CD4-positive, alpha-beta memory T cell (primary cell): ENCODE measurements at places on chromosomes 11 and 22. TPM values are rescaled to one million over a fixed set of nuclear protein-coding genes. Genes with fewer than 3 reads are reported as not detected.

TMEM191B gene
- total RNA-seq = 3.4 TPM

SWAP70 gene
- total RNA-seq = 4.7 TPM

FGF3 gene
- total RNA-seq = not detected

CD248 gene
- total RNA-seq = not detected

HTR3B gene
- total RNA-seq = not detected

LRRC75B gene
- not detected for total RNA-seq

MAPK8IP1 gene
- total RNA-seq = 0.73 TPM

YPEL1 gene
- total RNA-seq = 9.8 TPM

XKR3 gene
- not detected for total RNA-seq

ADAMTS8 gene
- total RNA-seq = not detected

MAJIN gene
- 0.91 TPM for total RNA-seq

C11orf52 gene
- total RNA-seq = not detected

GSTT2B gene
- not detected for total RNA-seq

C22orf23 gene
- not detected for total RNA-seq

POLDIP3 gene
- 80.6 TPM for total RNA-seq

C11orf87 gene
- not detected for total RNA-seq

OR5J2 gene
- not detected for total RNA-seq

C22orf31 gene
- not detected for total RNA-seq

BIRC3 gene
- total RNA-seq = 198 TPM

SMTNL1 gene
- total RNA-seq = not detected

PDE2A gene
- 1.7 TPM for total RNA-seq

LIF gene
- total RNA-seq = 0.26 TPM

MPZL2 gene
- 2.9 TPM for total RNA-seq

SLCO2B1 gene
- 2.4 TPM for total RNA-seq

PRDM11 gene
- total RNA-seq = 8.5 TPM

CARD18 gene
- not detected for total RNA-seq

EMID1 gene
- total RNA-seq = not detected

NOX4 gene
- not detected for total RNA-seq

SAMM50 gene
- total RNA-seq = 33.3 TPM

TCF20 gene
- total RNA-seq = 88.7 TPM

HBG2 gene
- total RNA-seq = not detected

CYP2D6 gene
- total RNA-seq = 8.8 TPM

TCN2 gene
- 1.2 TPM for total RNA-seq

PLEKHB1 gene
- total RNA-seq = 63.2 TPM

CHRNA10 gene
- total RNA-seq = 4.6 TPM

UPK2 gene
- total RNA-seq = not detected

HORMAD2 gene
- not detected for total RNA-seq

KDM4D gene
- 0.32 TPM for total RNA-seq

SLC16A8 gene
- total RNA-seq = not detected

ACRV1 gene
- not detected for total RNA-seq

NCF4 gene
- 16.6 TPM for total RNA-seq

CCDC188 gene
- not detected for total RNA-seq

JAML gene
- total RNA-seq = 115 TPM

CLTCL1 gene
- total RNA-seq = 0.80 TPM

CCDC34 gene
- 3.3 TPM for total RNA-seq

PATE2 gene
- total RNA-seq = not detected

CASP5 gene
- total RNA-seq = not detected

BATF2 gene
- not detected for total RNA-seq

ADM2 gene
- total RNA-seq = 4.5 TPM

OR51G1 gene
- total RNA-seq = not detected

MIOX gene
- total RNA-seq = not detected

C1QTNF5 gene
- total RNA-seq = not detected

OR8D2 gene
- total RNA-seq = not detected

DYNC2H1 gene
- total RNA-seq = 4.2 TPM

PHLDA2 gene
- 1.1 TPM for total RNA-seq

CCDC89 gene
- total RNA-seq = 0.70 TPM

OSM gene
- total RNA-seq = 1.1 TPM
